Cerebellar nuclear complex (tissue), 1 donor: ENCODE measurements at places on chromosomes 3 and 15.

DNA sequence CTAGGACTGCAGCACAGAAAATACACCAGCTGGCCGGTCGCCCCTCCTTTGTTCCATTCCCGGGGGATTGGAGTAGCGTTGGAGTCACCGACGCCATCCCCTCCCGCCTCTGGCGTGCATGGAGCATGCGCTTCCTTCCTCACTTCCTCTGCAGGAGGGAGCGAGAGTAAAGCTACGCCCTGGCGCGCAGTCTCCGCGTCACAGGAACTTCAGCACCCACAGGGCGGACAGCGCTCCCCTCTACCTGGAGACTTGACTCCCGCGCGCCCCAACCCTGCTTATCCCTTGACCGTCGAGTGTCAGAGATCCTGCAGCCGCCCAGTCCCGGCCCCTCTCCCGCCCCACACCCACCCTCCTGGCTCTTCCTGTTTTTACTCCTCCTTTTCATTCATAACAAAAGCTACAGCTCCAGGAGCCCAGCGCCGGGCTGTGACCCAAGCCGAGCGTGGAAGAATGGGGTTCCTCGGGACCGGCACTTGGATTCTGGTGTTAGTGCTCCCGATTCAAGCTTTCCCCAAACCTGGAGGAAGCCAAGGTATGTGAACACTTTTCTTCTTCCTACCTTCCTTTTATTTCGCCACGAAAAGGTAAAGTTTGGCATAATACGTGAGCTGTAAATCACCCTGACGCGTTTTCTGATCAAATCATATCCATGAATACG is at the start of gene SCG3:
TSS of gene SCG3 (plus strand) at position 201 of the 661 bp plus-strand sequence. CDS start at position 454, 253 bp downstream.
- DNase-seq = peak; percentile 36

DNA sequence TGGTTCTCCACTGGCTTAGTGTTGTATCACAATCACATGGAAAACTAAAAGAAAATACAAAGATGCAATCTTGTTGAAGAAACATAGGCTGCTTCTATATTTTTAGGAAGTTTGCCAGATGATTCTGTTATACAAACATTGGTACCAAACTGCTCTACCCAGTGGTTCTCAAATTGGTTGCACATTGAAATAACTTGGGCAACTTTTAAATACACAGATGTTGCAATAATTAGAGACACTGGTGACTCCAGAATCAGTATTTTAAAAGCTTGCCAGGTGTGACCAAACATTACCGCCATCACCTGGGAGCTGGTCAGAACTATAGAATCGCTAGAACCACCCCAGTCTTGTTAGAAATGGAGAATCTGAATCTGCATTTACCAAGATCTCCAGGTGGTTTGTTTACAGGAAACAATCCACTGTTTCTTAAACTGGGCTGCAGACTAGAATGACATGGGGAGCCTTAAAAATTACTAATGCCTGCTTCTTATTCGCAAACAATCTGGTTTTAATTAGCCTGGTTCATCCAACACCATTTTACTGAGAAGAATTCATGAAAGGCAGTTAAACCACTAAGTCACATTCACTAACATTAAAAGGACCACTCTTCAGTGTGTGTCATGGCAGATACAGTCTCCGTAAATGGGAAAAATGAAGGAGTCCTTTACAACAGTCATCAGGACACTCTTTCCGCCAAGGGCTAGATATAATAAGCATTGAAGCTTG is 76.5 kb downstream of the ACAP2 start:
- DNase-seq = no peak

DNA sequence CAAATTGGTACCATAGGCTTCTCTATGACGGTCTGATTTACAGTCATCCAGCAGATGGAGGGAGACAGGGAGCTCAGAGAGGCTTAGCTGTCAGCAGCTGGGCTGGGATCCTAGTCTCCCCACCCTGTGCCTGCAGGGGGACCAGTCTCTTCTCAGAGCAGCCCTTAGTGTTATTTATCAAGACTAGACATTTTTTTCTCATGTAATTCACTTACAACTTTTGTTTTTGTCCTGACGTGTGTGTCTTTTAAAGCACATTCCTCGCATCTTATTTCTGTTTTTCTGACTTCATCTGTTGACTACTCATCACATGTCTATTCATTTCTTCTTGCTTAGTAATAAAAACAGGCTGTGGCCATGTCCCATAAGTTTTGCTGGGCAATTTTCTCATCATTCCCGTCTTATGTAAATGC is 116.1 kb downstream of the KLF13 start:
- DNase-seq = no peak

GRCh38 chr3:50167069-50167840 is 12.1 kb downstream of the SEMA3F start:
- no peak for DNase-seq

DNA sequence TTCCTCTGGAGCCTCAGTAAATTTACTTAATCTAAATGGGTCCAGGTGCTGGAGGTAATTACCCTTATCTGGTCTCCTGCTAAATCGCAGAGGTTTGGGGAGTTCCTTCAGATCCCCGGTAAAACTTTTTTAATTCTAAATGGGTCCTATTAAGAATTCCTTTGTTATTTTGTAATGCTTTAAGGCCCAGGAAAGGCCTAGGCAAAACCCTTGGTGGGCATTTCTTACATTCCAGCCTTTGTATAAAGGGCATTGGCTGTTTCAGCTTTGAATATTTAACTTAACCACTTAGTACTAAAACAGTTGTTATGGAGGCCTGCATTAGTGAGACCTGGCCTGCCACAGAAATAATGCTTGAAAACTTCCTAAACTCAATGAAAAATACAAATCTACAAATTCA is 14.9 kb upstream of the ZNF662 start:
- no peak for DNase-seq

- no peak for DNase-seq
These were observed 711 bp downstream of the XXYLT1 start for GRCh38 chr3:195270079-195270816.
